Activated naive CD4-positive, alpha-beta T cell treated with anti-CD3 and anti-CD28 coated beads for 36 hours (primary cell): ENCODE measurements at places on chromosomes 13 and 19. TPM values are rescaled to one million over a fixed set of nuclear protein-coding genes. Genes with fewer than 3 reads are reported as not detected.

Gene ZSCAN5A
- 3.7 TPM for total RNA-seq

DNA sequence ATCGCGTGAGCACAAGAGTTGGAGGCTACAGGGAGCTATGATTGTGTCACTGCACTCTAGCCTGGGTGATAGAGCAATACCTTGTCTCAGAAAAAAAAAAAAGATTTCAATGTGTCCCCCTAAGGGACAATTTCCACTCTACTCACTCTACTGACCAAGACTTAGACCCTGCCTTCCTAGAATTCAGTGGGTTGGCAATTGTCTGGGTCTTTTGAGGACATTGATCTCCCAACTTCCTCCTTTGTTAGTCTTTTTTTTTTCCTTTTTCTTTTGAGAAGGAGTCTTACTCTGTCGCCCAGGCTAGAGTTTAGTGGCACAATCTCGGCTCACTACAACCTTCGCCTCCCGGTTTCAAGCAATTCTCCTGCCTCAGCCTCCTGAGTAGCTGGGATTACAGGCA lies 2.2 kb downstream of the SPTBN4 start:
- H3K27ac ChIP-seq, result no peak overlapping the region
- no peak overlapping the region for H3K4me3 ChIP-seq
- peaks cover 10% of the 10 kb centered on the region for H3K27me3 ChIP-seq
- H3K36me3 ChIP-seq, result peaks cover 4% of the 10 kb centered on the region
- DNase-seq, result no peak
- peaks cover 24% of the 10 kb centered on the region for H3K4me1 ChIP-seq

GRCh38 chr13:46288570-46289259 lies 77.0 kb downstream of the LRRC63 start:
- peaks cover 17% of the 10 kb centered on the region for H3K4me1 ChIP-seq
- no peak overlapping the region for H3K4me3 ChIP-seq
- no peaks in the 10 kb centered on the region for H3K27me3 ChIP-seq
- no peak overlapping the region for H3K27ac ChIP-seq
- H3K36me3 ChIP-seq, result no peaks in the 10 kb centered on the region
- DNase-seq, result no peak

DNA sequence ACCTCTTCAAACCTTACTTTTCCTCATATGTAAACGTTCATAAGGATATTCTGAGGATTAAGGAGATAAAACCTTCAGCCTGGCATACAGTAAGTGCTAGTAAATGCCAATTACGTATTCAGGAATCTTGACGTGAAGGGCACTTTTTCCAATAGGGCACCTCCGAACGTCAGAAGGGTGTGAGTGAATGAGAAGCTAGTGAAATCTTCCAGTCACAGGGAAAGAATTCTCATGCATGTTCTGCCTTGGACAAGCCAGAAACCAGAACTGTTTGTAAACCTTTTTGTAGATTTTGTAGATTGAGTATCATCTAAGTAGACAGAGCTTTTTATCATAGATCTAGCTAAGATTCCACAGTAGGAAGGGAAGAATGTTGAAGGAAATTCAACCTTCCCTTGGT lies 16.5 kb downstream of the DGKH start:
- H3K4me1 ChIP-seq, result peaks cover 2% of the 10 kb centered on the region
- H3K36me3 ChIP-seq, result peaks cover 14% of the 10 kb centered on the region
- no peak overlapping the region for H3K4me3 ChIP-seq
- no peaks in the 10 kb centered on the region for H3K27me3 ChIP-seq

DNA sequence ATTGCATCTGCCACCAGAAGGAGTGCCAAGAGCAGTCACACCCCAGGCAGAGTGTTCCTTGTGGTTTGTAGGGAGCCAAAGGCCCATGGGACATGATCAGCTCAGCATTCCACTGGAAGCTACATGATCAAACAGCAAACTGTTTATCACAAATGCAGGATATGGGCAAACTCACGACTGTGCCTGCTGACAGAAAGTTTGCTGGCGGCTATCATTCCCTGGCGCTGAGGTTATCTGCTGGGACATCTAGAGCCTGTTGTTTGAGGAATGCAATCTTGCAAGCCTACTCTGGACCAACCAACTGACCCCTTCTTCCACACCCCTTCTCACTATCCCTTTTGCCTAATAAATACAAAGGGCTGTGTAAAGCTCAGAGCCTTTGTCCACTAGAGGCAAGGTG lies 7.7 kb upstream of the ZNF613 start:
- DNase-seq, result no peak
- no peaks in the 10 kb centered on the region for H3K27me3 ChIP-seq
- H3K4me3 ChIP-seq, result no peak overlapping the region
- no peak overlapping the region for H3K27ac ChIP-seq
- no peaks in the 10 kb centered on the region for H3K4me1 ChIP-seq

Gene RFPL4A
- not detected for total RNA-seq

DNA sequence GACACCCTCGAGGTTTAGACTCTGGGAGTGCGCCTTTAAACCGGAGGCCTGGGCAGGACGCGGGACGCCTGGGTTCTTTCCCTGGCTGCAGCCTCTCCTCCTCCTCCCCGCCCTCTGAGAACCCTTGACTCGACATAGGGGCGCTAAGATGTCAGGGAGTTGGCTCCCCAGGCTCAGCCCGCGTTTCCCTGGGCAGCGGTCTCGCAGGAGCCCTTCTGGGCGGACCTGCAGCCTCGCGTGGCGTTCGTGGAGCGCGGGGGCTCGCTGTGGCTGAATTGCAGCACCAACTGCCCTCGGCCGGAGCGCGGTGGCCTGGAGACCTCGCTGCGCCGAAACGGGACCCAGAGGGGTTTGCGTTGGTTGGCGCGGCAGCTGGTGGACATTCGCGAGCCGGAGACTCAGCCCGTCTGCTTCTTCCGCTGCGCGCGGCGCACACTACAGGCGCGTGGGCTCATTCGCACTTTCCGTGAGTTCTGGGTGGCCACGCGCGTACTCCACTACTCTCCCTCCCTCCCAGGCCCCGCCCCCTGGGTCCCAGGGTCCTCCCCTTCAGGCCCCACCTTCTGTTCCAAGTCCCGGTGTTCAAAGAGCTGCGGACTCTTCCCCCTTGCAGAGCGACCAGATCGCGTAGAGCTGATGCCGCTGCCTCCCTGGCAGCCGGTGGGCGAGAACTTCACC lies 1.3 kb downstream of the ICAM5 start:
- peak overlapping the region; percentile 71 for H3K4me3 ChIP-seq
- H3K27me3 ChIP-seq, result peaks cover 77% of the 10 kb centered on the region
- H3K27ac ChIP-seq, result no peak overlapping the region
- H3K36me3 ChIP-seq, result peaks cover 5% of the 10 kb centered on the region
- peak; percentile 48 for DNase-seq
- peaks cover 78% of the 10 kb centered on the region for H3K4me1 ChIP-seq

- H3K27ac ChIP-seq, result no peak overlapping the region
- no peak overlapping the region for H3K4me3 ChIP-seq
- no peaks in the 10 kb centered on the region for H3K36me3 ChIP-seq
- DNase-seq, result no peak
Observed at GRCh38 chr13:24212254-24212653, 51.7 kb downstream of the SPATA13 start.

DNA sequence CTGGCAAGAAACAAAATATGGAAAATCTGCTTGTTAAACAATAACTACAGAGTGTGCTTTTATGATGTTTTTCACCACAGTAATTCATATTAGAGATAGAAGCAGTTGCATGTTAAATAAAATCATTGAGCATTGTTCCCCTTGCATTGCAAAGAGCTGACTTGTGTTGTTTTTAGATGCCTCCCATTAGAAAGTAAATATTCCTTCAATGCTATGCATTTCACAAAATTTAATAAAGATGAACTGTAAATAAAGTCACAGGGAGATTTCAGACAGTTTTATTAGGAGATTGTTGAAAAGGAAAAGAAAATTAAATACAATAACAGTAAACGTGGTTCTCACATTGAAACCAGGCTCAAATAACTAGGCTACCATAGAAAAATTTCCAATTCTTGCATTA lies 429.3 kb downstream of the DACH1 start:
- H3K27me3 ChIP-seq, result no peaks in the 10 kb centered on the region
- H3K36me3 ChIP-seq, result no peaks in the 10 kb centered on the region
- no peak overlapping the region for H3K27ac ChIP-seq
- no peak overlapping the region for H3K4me3 ChIP-seq
- no peaks in the 10 kb centered on the region for H3K4me1 ChIP-seq

GRCh38 chr13:23703246-23703860 lies 133.1 kb downstream of the TNFRSF19 start:
- H3K4me1 ChIP-seq, result no peaks in the 10 kb centered on the region
- no peaks in the 10 kb centered on the region for H3K36me3 ChIP-seq

GRCh38 chr13:35716729-35717128 lies 240.2 kb upstream of the MAB21L1 start:
- peaks cover 14% of the 10 kb centered on the region for H3K27me3 ChIP-seq
- no peak overlapping the region for H3K27ac ChIP-seq
- no peaks in the 10 kb centered on the region for H3K36me3 ChIP-seq
- DNase-seq, result no peak
- peaks cover 1% of the 10 kb centered on the region for H3K4me1 ChIP-seq
- no peak overlapping the region for H3K4me3 ChIP-seq

GRCh38 chr13:48571126-48571913 lies 38.4 kb upstream of the RCBTB2 start:
- H3K27ac ChIP-seq, result no peak overlapping the region
- H3K4me1 ChIP-seq, result peaks cover 7% of the 10 kb centered on the region
- no peak for DNase-seq
- H3K4me3 ChIP-seq, result no peak overlapping the region
- H3K36me3 ChIP-seq, result no peaks in the 10 kb centered on the region

GRCh38 chr19:51691584-51692428 lies 1.3 kb upstream of the SPACA6 start:
- DNase-seq, result no peak
- H3K36me3 ChIP-seq, result no peaks in the 10 kb centered on the region
- peaks cover 12% of the 10 kb centered on the region for H3K4me1 ChIP-seq
- H3K27ac ChIP-seq, result peak overlapping the region; percentile 70
- peak overlapping the region; percentile 60 for H3K4me3 ChIP-seq

DNA sequence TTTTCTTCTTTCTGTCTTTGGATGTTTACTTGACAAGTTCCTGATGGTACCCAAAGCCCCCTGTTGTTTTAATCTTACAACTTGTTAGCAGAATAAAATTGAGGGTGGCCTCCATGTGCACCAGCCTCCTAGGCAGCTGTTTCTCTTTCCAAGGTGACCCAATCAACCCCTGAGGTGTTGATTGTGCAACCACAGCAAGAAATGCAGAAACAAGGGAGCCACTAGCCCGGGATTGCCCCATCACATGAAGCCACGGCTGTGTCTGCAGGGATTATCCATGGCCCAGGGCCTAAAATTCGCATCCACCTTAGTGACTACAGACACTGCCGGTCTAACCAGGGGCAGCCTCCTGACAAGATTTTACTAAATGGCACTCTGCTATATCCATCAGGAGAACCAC lies 14.4 kb downstream of the CEACAM4 start:
- no peaks in the 10 kb centered on the region for H3K4me1 ChIP-seq
- H3K36me3 ChIP-seq, result no peaks in the 10 kb centered on the region
- no peak overlapping the region for H3K4me3 ChIP-seq
- DNase-seq, result no peak
- no peak overlapping the region for H3K27ac ChIP-seq

Gene WDR88
- not detected for total RNA-seq

GRCh38 chr19:1189419-1189818 lies 15.4 kb upstream of the SBNO2 start:
- peak overlapping the region; percentile 63 for H3K27ac ChIP-seq
- DNase-seq, result peak; percentile 87
- no peaks in the 10 kb centered on the region for H3K36me3 ChIP-seq
- H3K4me3 ChIP-seq, result no peak overlapping the region
- H3K4me1 ChIP-seq, result peaks cover 30% of the 10 kb centered on the region
- H3K27me3 ChIP-seq, result no peaks in the 10 kb centered on the region

Gene ZNF681
- 3.1 TPM for total RNA-seq

- DNase-seq, result no peak
- H3K36me3 ChIP-seq, result no peaks in the 10 kb centered on the region
- H3K27ac ChIP-seq, result no peak overlapping the region
- no peaks in the 10 kb centered on the region for H3K4me1 ChIP-seq
- H3K27me3 ChIP-seq, result peaks cover 11% of the 10 kb centered on the region
Observed at GRCh38 chr13:38602266-38602665, 84.6 kb upstream of the FREM2 start.
